Endothelial cell (in vitro differentiated cells): ENCODE measurements at places on chromosomes 3 and 15.
A peak's percentile ranks its signal among the peaks of the same experiment; 100 is the strongest.

- DNase-seq: peak; percentile 18
Measured at GRCh38 chr3:155334914-155335723, 41.6 kb upstream of the STRIT1 start.

- DNase-seq: no peak
Measured at GRCh38 chr15:27865323-27865922, 233.7 kb downstream of the OCA2 start.

DNA sequence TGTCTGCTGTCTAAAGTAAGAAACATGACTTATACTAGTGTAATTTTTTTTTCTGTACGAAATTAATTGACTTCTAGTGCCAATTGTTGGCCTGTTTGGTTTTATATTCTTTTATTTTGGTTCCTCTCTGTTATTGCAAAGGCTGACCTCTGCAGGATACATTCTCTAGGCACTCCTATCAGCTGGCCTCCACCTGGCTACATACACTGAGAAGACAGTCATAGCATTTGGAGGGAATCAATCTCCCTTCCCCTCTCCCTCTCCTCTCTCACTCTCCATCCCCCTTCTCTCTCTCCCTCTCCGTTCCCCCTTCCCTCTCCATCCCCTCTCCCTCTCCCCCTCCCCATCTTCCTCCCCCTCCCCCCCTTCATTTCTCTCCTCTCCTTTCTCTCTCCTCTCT, 116.7 kb downstream of the MCTP2 start:
- no peak for DNase-seq

DNA sequence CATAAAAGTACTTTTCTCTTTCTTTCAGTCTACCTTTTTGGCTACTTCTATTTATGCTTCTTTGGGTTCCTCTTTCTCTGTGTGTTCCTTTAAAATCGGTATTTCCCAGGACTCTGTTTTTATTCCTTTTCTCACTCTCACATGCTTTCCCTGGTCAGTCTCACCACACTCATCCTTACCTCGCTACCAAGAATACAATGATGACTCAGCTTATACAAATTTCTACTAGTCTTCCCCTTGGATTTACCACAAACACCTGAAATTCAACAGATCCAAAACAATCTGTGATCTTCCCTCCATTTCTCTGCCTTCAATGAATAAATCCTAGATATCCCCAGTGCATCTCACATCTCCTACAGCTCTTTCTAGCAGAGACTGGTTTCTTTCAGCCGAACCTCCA, 52.9 kb downstream of the TUBGCP4 start:
- DNase-seq: no peak

DNA sequence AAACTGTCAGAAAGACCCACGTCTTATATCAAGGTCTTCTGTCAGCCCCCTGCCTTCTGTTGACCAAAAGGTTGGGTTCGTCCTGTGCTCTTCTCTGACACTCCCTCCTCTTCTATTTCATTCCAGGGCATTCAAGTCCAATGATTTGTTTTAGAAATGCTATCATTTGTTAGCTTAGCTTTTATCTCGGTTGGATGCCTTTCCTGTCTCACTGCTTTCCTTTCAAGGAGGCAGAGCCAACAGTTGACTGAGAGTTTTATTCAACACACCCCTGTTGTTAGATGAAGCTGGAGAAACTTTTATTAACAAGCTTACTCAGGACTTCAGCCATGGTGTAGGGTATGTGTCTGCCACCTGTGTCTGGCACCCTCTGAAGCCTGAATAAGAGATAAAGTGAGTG, 112.0 kb upstream of the SLC7A14 start:
- DNase-seq: no peak

GRCh38 chr3:30681649-30682211, 75.3 kb downstream of the TGFBR2 start:
- peak; percentile 20 for DNase-seq

- no peak for DNase-seq
Measured at GRCh38 chr3:45075821-45076625, 49.9 kb downstream of the CLEC3B start.

DNA sequence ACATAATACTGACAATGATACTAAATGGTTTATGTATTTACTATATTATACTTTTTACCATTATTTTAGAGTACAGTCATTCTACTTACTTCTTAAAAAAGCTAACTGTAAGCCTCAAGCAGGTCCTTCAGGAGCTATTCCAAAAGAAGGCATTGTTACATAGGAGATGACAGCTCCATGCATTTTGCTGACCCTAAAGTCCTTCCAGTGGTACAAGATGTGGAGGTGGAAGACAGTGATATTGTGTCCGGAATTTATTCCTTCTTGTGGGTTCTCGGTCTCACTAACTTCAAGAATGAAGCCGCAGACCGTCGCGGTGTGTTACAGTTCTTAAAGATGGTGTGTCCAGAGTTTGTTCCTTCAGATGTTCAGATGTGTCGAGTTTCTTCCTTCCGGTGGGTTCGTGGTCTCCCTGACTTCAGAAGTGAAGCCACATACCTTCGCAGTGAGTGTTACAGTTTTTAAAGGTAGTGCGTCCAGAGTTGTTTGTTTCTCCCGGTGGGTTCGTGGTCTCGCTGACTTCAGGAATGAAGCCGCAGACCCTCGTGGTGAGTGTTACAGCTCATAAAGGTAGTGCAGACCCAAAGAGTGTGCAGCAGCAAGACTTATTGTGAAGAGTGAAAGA, 20.9 kb downstream of the AVEN start:
- no peak for DNase-seq

DNA sequence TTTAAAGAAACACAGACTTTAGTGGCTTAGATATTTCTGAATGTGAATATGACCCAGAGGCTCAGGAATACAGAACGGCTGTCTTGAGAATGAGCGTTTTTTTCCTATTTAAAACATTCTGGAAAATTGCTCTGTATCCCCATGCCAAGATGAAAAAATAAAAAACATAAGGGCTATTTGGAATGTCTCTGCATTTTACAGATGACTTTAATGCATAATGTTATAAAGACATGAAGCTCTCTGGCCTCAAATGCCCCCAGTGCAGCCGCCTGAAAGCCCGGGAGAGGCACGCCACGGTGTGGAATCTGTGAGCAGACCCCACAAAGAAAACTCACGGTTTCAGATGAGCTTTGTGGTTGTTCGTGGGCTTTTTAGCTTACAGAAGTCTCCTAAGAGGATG, 322.5 kb upstream of the ICE2 start:
- DNase-seq: no peak

- DNase-seq: no peak
Measured at GRCh38 chr3:110666495-110666894, 405.1 kb upstream of the NECTIN3 start.

GRCh38 chr3:80550174-80550573, 782.4 kb upstream of the ROBO1 start:
- no peak for DNase-seq

GRCh38 chr3:36546226-36546625, 165.9 kb downstream of the STAC start:
- DNase-seq: no peak

DNA sequence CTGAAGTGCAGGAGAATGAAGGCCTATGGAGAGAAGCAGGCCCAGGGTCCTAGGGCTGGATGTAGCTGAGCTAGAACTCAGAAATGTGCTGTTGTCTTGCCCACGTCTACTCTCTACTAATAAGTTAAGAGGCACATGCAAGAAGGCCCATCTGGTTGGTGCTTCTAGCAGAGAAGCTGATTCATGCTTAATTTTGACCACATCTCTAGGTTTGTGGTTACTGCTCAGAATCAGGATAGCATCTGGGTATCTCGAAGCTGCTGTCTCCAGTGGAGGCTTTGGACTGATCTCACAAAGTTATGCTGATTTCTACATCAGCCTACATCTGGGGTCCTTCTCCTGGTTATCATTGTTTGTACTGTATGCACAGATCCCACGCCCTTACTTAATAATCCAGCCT, 87.3 kb downstream of the CACNA1D start:
- no peak for DNase-seq

DNA sequence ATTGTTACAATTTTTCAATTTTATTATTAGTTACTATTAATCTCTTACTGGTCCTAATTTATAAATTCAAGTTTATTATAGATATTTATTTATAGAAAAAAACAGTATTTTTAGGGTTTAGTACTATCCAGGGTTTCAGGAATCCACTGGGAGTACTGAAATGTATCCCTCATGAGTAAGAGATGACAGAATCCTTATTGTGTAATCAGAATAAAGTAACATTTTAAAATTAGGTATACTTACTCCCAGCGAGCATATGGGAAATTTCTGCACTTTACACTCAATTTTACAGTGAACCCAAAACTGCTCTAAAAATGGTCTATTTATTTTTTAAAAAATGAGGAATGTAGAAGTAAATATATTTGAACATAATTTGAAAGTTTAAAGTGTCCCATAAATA, 202.7 kb downstream of the CGGBP1 start:
- no peak for DNase-seq

DNA sequence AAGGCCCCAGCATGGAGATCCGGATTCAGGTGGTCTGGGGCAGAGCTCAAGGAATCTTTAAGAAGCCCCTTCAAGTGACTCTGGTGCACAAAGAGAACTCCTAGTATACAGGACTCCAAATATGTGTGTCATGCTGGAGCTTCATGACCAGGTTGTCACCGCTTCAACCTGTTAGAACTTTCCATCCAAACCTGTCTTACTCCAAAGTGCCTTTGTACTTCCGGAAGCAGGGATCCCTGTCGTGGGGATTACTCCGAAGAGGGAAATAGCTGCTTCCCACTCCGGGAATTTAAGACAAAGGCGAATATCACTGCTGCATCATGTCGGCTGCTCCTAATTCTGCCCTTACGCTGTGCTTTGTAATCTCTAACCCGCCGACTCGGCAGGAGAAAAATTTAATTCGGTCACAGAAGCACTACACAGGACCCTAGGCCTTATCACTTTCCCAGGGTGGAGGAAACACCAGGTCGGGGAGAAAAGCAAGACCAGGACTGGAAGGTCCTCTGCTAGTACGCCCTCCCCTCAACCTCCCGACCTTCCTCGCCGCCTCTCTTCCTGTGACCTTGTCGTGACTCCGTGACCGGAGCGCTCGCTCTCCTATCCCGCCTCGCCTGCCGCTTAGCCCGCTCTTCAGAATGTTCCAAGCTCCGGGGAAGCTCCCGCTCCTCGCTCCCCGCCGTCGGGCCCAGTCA, 730 bp downstream of the HIGD1A start:
- DNase-seq: peak; percentile 42

DNA sequence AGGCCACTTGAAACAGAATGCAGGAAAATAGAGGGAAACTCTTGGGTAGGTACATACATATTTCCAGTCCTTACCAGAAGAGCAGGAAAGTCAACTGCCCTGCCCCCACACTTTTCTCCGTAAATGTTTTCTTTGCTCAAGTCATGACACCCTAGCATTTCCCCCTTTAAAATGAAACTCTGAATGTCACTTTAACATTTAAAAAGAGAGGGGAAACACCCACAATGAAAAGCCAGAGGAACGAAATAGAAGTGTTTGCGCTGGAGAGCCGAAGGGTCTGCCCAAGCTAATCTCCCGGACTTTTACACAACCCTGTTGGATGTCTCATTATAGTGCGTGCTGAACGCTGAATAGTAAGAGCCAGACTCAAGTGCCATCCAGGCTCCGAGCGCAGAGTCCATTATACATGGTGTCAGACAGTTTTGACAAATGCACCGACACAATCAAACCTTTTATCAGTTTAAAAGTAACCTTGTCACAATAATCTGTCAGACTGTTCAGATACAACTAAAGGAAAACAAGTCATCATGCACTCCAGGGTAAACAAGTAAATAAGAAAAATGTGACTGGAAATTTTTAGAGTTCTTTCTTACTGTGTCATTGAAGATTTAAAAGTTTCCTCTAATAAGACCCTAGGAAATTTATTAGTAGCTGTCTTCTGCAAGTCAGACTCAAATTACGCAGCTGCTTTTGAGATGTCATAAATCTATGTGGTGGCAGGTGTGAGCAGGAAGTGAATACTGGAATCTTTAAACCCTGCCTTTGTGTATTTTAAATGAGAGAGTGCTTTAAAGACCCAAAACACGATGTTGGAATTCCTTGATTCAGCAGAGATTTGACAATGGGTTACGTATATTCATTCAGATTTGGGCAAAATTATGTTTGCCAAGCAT, 159.8 kb downstream of the RBMS3 start:
- no peak for DNase-seq

DNA sequence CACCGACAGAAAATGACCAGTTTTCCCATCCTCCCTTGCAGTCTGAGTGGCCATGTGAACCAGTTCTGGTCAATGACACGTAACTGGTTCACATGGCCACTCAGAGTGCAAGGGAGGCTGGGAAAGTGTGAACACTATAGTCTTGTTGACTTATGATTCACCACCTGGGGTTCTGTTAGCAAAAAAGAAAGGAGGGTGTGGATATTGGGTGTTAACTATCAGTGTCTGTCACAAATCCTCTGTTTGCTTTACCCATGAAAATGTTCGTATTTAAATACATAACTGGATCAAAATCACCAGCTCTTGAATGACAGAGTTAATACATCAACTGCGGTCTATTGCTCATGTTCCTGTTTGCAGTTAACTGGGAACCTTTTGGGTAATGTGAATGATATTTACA, 92.3 kb downstream of the ADAMTSL3 start:
- DNase-seq: no peak

- no peak for DNase-seq
Measured at GRCh38 chr3:143277531-143277930, 158.0 kb downstream of the CHST2 start.
